ENCODE measurements at places on chromosomes 3 and 15.

DNA sequence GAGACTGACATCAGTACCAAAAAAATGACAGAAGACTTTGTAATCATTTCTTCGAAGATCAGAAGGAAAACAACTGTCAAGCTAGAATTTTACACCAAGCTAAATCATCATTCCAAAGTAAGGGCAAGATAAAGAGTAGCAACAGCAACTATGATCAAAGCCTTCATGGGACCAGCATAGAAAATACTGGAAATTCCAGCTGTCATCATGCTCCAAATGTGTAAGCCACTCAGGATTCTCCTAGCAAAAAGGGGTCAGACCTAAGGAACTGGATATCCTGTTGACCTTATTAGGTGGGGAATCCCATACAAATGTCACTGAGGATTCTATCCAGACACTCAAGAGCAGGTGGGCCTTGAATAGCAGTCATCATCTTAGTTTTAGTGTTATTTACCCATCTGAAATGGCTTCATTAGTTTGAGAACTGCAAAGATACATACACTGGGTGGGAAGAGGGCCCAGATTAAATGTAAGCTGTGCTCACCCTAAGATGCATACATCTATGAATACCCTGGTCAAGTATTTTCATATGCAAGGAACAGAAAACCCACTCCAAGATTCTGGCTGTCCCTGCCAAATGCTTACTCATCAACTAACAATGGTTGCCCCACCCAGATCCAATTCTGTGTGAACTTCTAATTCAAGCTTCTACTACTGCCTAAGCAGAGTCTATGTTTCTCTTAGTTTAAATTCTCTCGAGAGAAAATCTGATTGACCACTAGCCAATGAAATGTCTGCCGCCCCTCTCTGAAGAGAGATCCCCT lies 33.5 kb downstream of the CLDN18 start:
- DNase-seq: no peak

DNA sequence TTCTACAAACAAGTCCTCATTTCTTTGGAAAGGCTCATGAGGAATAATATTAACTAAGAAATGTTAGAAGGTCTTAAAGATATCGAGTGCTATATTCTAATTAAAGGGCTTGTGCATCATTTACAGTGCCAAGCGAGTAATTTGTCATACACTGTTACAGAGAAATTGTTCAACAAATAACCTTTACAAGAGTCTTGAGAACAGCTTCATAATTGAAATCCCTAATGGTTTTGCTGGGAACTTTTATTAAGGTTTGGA lies 209.5 kb downstream of the MECOM start:
- no peak for DNase-seq

- no peak for DNase-seq
These were observed 92.0 kb upstream of the CCDC54 start for GRCh38 chr3:107285197-107285596.

DNA sequence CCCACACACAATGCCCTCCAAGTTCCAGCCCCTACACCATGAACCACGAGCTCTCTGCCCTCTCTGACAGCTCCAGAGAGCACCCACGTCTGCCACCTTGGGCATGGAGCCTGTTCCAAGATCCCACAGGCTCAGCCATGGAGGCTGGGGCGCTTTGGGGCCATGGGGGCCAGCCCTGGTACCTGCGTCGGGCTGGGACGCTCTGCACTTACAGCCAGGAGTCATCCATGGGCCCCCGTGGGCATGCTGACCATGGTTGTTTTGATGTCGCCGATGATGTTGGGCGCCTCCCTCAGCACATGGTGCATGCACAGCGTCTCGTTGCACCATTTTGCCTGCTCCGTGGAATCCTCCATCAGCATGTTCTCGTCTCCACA lies 51.9 kb upstream of the UBE2Q2 start:
- no peak for DNase-seq

DNA sequence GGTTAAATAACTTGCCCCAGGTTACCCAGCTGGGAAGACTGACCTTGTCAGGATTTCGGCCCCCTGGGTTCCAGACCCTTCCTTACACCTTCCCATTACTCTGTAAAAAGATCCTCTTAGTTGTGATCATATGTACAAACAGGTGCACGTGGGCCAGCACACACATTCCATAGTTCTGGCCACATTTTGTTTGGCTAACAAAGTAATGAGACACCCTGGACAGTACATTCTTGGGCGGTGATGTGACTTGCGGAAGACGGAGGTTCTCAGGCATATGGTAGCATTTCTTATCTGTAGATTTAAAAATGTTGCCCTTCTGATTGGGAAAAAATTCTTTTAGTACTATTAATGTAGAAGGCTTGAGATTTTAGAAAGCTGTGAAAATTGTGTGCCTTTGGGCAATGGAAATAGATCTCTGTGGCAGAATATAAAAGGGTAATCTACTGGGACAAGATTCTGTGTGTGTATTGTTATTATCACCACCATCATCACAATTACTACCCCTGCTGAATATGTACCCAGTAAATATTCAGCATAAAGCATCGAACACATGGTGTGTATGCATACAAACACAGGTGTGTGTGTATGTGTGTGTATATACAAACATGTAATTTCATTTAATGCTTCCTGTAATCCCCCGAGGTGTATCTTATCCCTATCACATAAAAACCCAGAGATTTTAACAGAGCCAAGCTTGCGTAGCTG lies 205.4 kb upstream of the UBE2E1 start:
- DNase-seq: no peak

DNA sequence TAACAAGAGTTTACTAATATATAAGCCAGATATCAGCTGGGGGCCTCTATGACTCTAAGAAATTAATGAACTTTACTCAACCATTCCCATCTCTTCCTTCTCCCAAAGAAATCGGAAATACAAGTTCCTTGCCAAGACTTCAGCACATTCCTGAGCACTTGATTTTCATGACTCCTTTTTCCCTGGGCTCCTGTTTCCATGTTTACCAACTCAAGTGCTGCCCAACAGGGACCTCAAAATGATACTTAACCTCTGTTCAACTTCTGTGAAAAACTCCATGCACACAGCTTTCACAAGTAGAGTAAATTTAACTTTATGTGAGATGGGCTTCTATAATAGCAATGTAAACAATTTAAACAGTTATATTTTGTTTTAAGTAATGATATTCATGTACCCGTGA lies 315.8 kb upstream of the CDIN1 start:
- no peak for DNase-seq

Data from activated CD8-positive, alpha-beta memory T cell treated with anti-CD3 and anti-CD28 coated beads for 1 hour (primary cell).